ENCODE measurements at places on chromosomes 5 and 9.

GRCh38 chr5:152514827-152515397, 109.8 kb upstream of the NMUR2 start:
- peak; percentile 21 for DNase-seq

DNA sequence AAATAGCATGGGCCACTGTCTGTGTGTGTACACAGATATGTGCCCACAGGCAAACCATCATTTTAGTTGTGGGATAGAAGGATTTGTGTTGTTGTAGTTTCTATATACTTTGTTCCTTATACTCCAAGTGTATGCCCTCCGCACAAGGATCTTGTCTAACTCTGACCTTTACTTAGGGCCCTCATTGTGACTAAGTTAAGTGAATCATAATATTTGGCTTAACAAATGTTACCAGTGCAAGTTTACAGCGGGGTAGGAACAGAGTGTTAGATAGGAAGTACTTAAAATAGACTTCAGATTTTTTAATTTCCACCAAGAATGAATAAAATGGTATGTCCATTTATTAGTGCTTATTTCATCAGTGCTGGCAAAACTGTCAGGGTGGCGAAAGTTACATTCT, 29.5 kb upstream of the CYFIP2 start:
- no peak for DNase-seq

DNA sequence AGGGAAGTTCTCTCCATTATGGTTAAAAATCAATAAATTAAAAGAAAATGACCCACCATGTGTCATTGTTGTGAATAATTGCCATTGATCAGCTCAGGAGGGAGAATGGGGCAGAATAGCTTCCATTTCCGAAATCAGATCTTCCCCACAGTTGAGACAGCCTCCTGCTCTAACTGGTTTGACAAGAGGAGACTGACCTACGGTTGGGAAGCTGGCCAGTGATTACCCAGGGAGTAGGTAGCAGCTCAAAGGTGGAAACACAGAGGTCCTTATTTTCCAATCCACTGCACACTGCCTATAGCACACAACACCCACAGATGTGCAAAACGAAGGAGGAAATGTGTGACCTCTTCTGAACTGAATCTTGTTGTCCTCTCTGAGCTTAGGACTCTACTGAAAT, 69.0 kb upstream of the DAPK1 start:
- no peak for DNase-seq

DNA sequence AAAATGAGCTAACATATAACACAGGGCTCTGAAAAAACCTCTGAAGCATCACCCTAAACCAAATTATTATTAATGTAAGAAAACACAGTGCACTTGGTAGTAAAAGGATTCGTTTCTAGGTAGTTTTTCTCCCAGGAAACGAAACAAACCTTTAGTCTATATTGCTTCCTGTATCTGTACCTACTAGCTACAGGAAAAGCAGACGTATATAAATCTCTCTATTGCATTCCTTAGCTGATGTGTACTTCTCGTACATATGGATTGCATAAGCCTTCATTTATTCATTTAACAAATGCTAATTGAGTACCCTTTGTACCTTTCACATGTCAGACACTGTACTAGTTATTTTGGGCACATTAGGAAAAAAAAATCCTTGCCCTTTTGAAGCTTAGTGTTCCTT, 85.0 kb upstream of the RASA1 start:
- no peak for DNase-seq

DNA sequence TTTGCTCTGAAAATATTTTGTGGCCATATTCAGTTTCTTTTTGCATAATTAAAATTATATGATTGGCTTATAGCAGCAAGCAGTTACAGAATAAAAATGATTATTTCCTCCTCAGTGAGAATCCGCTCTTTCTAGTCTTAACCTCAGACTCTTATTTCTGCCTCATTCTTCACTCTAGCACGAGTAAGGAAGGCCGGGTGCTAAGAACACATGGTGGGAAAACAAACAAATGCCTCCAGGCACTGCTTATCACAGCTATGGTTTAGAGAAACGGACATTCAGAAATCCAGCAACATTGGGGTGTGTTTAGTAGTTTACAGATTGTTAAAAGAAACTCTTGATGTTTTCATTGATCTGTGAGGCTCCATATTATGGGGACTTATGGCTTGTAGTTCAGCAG, 168.7 kb downstream of the KDM4C start:
- DNase-seq = no peak

DNA sequence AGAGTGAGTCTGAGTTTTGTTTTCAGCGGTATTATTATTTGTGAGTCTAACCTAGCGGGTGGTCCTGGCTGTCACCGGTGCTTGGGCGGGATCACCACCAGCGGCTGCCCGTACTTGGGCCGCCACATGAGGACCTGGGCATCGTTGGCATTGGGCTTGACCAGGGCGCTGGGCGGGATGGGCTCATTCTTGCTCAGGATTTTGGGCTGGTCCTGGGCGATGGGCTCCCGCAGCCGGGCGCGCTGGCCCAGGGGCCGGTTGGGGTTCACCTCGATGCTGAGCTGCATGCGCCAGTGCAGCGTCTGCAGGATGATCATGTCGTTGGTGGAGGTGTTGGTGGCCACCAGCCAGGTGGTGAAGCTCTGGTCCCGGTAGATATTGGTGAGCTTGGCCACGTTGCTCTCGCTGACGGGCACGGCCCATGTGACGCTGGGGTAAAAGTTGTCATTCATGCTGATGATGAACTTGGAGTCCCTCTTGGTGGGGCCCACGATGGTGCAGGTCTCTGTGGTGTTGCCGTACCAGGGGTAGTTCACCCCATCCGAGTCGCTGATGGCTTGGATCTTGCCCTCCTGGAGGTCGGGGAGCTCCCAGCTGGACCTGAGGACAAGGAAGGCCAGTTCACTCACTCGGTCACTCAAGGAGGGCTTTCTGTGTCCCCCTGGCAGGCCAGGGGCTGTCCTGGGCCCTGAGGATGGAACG, 15.4 kb downstream of the FAM78A start:
- DNase-seq = no peak

GRCh38 chr9:115015018-115015635, 84.7 kb upstream of the TNFSF8 start:
- peak; percentile 45 for DNase-seq

- DNase-seq = no peak
Measured at GRCh38 chr9:133852431-133852830, 114.3 kb upstream of the SARDH start.

GRCh38 chr5:107389130-107389774, 281.5 kb downstream of the EFNA5 start:
- DNase-seq = peak; percentile 87

- no peak for DNase-seq
Measured at GRCh38 chr5:55338092-55338613, 30.4 kb downstream of the MTREX start.

DNA sequence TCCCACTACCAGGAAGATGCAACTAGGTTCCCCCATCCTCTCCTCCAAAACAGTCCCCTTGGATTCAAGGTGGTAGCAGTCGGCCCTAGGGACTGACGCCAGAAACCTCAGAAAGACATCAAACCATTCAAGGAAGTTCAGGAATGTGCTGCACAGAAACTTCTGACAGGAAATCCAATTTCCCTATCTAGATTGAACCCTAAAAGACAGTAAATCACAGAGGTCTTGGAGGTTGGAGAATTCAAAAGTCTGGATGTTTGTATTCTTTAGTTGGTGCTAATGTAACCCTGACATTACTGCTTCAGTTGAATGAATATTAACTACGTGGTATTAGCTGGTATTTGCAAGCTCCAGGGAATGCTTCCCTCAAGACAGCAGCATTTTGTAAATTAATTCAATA, 125.3 kb downstream of the SYK start:
- no peak for DNase-seq

DNA sequence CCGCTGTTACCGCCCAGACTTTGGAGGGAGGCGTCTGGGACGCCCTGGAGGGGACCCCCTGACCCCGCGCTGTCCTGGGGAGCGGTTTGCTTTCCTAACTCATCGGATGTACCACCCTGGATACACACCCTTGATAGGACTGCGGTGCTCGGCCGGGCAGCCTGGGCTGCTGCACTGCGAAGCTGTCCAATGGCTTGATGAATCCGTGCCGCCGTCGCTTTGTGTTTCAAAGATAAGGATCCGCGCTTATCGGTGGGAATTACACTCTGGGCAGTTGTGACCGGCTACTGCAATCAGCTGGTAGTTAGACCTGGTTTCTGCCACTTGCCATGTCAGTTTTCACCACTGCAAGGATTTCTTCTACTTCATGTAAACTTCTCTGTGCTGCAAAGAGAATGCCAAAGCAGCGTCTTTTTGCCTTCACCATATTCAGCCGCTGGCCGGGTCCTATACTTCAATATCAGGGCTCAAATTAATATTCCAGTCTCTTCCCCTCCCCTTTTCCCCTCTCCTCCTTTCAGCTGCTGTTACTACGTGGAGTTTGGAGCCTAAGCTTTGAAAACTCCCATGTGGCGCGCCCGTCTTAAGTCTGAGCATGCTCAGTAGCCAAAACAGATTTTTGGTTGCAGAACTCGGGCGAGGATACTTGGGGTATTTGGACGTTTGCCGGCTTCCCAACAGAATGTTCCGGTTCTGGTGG, 727 bp downstream of the SMAD5 start:
- peak; percentile 35 for DNase-seq

DNA sequence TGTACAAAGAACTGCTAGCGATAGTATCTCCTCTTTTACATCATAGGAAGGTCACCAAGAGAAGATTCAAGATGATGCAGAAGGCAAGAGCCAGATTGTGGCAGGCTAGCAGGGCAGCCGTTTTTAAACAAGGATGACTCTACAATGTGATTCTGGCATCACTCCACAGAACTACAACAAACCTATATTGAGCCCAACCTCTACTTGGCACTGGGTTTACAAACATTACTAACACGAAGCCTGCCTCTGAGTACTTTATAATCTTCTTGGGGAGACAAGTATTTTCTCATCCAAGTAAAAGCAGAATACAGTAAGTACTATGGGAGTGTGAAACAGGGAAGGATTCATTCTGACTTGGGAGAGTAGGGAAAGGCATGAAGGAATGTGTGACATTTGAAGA, 448.6 kb downstream of the ZNF608 start:
- DNase-seq = no peak

GRCh38 chr9:25537808-25538207, 140.4 kb downstream of the TUSC1 start:
- no peak for DNase-seq

- no peak for DNase-seq
Measured at GRCh38 chr5:103031607-103032006, 88.3 kb downstream of the GIN1 start.

GRCh38 chr5:113057557-113057984, 81.0 kb downstream of the DCP2 start:
- DNase-seq = no peak

DNA sequence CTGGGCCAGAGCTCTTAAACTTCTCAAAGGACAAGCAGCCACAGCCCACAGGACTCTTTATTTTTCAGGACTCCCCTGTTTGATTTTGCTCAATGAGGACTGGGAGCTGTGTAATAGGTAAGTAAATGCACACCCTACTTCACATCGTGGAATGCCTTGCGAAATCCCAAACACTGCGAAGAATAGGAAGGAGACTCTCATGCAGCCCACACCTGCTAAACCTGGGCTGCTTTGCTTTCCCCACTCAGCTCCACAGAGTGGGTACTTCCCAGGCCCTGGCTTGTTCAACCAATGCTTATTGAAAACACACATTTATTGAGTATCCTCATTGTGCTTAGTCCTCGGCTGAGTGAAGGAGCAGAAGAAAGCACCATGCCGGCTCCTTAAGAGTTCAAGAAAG, 103.3 kb upstream of the FSTL4 start:
- no peak for DNase-seq

- no peak for DNase-seq
Measured at GRCh38 chr5:115850744-115851416, 9.1 kb downstream of the AP3S1 start.

- no peak for DNase-seq
Measured at GRCh38 chr5:16028708-16029107, 150.9 kb downstream of the MARCHF11 start.

DNA sequence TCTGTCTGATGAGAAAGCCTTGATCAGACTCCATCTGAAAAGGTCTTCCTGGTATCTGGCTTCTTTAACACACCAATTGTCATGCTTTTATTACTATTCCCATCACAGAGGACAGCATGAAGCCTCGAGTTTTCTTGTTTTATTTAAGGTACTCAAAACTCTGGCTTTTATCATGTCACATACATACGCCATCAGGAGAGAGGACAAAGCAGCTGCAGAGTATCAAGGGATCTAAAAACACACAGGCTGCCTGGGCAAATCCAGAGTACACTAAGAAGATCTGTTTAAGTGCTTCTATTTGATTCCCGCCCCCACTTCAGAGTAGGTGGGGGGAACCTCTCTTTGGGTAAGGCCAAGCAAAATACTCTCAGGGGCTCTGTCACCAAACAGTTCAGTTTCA, 277.2 kb downstream of the SPOCK1 start:
- DNase-seq = no peak

DNA sequence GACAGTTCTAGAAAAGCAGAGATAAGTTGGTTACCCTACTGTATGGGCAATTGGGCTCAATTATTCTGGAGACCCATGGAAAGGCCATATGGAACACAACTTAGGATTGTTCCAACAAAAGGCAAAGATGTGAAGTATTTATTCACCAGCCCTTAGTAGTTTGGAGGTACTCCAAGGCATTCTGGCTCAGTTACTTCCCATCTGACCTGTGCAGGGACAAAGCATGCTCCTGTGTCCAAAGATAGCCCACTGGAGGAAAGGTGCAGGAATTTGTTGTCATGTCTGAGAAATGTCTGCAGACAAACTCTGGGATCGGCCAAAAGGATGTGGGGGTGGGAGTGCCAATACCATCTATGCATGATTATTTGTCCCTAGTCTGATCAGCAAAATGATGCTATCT, 279.5 kb upstream of the PTGER4 start:
- DNase-seq = no peak

GRCh38 chr5:176542596-176543427, 5.6 kb upstream of the RNF44 start:
- DNase-seq = no peak

GRCh38 chr5:126464016-126464415, 40.8 kb downstream of the GRAMD2B start:
- DNase-seq = no peak

DNA sequence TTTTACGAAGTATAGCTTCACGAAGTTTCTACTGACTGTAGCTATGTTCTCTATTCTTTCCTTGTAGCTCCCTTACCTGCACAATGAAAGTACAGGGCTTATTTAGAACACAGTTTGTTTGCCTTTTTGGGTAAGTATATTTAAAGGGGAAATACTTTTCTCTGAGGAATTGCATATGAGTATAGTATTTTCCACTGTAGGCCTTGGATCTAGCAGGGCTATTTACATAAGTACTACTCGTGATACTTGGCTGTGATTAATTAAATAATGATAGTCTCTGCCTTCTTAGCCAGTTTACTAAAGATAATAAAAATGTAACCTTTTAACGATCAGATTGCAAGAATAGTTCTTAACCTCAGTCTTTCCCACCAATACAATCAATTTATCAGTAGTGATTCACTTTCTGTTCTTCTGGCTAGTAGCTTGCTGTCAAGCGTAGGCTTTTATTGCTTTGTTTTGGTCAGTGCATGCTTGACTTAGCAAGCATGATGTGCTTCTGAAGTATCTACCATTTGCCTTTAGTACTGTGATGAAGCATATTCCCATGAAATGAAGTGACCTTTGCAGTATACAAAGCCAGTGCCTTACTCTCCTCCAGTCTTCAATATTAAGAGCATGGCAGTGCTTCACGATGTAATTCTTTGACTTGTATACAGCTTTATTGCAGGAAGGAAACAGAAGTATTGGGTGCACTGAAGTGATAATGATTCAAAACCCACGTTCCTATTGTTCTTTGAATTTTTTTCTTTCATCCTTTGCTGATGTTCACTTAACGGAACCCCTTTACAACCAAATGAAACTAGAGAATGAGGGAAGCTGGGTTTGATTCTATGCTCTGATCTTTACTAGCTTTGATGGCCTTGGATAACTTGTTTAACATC, 64.2 kb downstream of the SLC44A1 start:
- no peak for DNase-seq

- no peak for DNase-seq
Measured at GRCh38 chr5:172114875-172115422, 73.1 kb downstream of the STK10 start.
